Kasumi-1 (cell line): ENCODE measurements at places on chromosomes 16 and 17.

DNA sequence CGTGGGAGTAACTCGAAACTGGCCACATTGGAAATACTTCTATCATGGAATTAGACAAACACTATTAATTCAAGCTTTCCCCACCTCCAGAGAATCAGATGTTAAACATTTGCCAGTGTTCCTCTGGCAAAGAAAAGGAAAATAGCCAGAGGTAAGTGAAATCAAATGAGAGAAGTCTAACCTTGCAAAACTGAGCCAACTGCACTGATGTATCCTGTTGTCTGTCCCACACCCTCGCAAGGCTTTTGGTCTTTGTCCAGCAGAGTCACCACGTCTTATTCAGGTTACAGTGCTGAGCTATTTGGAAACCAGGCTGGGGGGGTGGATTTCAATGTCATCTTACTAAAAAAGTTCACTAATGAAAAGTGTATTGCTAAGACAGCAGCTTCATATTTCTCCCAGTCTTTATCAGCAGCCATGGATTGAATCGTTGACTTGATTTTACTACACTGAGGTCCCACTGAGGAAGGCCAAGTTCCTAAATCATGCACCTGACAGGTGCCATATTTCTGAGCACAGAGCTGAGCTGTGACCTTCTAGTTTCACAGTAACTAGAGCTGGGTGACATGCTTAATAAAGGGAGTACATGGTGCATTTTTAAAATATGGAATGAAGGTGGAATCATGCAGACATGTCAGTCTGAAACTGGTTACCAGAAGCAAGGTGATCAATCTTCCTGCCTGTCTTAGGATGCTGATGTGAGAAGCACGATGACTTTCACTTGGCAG is 85.2 kb upstream of the HSBP1 start:
- no peak for DNase-seq

DNA sequence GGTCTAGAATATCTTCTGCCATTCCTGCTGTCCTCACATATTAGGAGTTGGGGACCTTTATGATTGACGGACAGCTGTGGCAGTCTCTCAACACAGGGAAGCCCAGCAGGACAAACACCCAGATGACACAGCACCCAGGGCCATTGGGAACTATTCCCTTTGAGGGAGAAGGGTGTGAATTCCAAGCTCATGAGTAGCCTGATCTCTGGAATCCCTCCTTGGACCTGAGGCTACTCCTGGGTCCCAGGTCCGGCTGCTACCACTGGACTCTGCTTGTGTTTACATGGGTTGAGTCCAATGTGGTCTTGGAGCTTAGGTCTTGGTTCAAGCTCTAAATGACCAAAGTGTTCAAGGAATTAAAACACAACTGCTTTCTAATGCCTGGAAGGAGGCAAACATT is 78.9 kb downstream of the SLC6A2 start:
- DNase-seq: no peak

GRCh38 chr16:67210069-67210937 is 11.4 kb downstream of the ELMO3 start:
- DNase-seq: no peak

- no peak for DNase-seq
Observed at GRCh38 chr16:56944954-56945839, 13.3 kb downstream of the HERPUD1 start.

DNA sequence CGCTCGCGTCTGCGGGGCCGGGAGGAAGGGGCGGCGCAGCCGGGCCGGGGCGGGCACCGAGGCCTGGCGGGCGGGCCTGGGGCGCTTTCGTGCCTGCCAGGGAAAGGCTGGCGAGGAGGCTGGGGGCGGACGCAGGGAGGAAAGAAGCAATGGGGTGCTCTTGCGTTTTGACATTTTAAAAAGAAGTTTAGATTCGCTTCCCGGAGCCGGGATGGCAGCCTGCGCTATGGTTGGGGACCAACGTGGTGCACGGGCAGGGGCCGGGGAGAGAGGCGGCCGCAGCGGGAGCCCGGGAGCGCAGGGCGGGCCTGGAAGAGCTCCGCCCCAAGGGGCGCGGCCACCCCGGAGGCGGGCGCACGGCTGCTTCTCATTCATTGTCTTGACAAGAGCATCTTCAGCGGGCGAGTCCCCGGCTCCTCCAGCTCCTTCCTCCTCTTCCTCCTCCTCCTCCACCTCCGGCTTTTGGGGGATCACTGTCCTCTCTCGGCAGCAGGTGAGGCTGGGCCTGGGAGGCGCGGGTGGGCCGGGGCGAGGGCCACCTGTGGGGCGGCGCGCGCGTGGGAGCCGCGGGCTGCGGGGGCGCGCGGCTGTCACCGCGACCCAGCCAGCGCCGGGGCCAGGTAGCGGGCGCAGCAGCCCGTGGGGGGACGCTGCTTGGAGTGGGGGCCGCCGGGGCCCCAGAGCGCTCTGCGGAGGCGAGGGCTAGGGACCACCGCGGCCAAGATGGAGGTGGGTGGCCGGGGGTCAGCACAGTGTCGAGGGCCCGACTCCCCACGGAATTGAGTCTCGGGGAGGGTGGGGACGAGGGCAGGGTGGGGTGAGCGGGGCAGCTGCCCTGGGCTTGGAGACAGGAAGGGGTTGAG is at the start of gene CORO1A:
CORO1A (plus strand) TSS at position 370 of the 863 bp plus-strand sequence. CDS start 1,608 bp downstream, outside the sequence.
- peak; percentile 53 for DNase-seq

GRCh38 chr16:68252383-68252782 is 7.2 kb downstream of the PLA2G15 start:
- DNase-seq: no peak

DNA sequence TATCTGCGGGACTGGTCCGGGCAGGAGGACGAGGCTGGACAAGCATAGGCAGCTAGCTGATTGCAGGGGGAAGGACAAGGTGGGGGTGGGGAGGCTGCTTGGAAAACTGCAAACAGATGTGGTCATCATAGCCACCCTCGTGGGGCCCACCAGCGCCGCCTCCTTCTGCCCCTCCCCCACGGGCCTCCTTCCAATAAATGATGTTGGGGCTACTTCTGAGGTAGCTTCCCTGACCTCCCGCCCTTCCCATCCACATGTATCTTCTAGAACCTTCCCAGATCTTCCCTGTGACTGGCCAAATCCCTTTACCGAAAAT is 12.3 kb upstream of the CDC42EP4 start:
- no peak for DNase-seq

DNA sequence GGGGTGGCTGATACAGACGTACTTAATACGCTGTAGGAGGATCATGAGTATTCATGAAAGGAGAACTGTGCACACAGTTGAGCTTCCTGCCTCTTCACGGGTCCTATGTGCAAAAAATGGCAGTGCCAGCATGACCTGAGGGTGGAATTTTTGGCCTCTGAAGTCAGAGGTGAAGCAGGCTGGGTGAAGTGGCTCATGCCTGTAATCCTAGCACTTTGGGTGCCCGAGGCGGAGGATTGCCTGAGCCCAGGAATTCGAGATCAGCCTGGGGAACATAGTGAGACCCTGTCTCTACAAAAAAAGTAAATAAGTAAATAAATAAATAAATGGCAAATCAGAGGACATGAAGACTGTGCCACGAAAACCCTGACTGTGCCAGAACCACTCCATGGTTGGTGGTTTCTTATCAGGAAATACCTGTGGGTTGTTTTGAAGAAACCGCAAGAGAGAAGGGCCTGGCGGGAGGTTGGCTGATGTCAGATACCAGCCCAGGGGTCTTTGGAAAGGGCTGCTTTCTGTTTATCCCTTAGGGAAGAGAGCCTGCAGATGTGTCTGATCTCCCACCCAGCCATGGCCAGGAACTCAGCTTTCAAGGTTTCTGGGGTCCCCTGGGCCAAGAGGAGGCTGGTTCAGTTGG is 3.4 kb downstream of the ASPSCR1 start:
- DNase-seq: no peak

DNA sequence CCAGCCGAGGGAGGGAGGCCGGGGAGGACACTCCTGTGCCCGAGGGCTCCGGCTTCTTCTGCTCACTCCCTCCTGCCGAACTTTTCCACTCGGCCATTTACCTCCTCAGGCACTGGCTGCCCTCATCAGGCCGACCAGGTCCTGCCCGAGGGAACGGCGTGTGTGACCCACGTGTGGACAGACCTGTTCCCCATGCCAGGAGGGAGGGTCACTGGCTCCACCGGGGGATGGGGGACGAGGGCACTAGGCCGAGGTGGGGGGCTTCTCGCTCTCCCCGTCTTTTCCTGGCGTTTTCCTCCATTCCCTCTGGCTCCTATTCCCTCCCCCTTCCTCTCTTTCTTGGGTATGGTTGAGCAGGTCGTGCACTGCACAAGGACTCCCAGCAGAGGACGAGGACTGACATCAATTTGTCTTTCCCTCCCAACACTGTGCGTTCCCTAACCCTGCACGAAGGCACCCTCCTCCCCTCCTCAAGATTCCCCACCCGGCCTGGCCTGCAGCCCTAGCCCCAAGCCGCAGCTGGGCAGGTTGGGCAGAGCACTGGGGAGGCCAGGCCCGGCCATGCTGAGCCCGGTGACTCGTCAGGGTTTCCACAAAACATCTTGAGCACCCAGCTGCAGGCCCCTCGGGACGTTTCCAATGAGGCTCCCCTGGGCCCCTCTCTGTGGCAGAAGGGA is 3.2 kb upstream of the IL17C start:
- DNase-seq: no peak

GRCh38 chr16:57102888-57103851 is 10.8 kb downstream of the CPNE2 start:
- DNase-seq: no peak

GRCh38 chr16:4494746-4495490 is 18.7 kb downstream of the HMOX2 start:
- no peak for DNase-seq

GRCh38 chr17:10177131-10177912 is 21.1 kb downstream of the GAS7 start:
- no peak for DNase-seq

- no peak for DNase-seq
Observed at GRCh38 chr16:20899071-20899470, 1.1 kb downstream of the DCUN1D3 start.

DNA sequence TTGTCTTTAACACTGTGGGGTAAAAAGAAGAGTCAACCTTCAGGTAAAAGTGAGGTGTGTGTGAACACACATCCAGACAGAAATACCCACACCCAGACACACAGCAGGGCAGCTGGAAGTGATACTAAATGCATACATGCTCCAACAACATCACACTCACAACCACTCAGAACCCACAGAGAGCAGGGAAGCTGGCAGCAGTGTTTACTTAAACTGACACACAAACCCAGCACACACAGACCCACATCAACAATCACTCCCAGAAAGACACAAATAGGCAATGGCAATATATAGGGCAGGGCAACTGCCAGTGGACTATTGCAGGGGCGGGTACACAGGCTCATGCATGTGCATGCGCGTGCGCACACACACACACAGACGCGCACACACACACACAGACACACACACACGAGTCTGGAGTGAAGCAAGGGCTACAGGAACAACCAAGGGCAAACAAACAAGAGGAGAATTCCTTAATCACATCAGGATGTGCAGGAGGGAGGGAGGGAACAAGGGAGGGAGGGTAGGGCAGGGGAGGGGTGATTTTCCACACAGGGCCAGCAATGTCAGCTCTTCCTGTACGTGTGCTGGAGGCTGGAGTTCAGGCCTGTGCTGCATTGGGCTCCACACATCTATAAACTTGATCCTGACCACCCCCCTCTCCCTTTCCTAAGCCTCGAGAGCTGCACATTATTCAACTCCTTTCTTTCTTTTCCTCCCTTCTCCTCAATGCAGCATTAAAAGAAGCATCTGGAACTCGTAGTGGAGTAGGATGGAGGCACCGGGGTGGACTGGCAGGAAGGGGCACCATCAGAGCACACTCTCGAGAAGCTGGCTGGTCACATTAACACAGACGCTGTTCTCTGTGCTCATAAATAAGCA is 30.1 kb downstream of the HIC1 start:
- no peak for DNase-seq

GRCh38 chr16:4537376-4538343 is 913 bp downstream of the CDIP1 start:
- no peak for DNase-seq

- DNase-seq: no peak
Observed at GRCh38 chr17:48998587-48999440, 1.6 kb downstream of the IGF2BP1 start.

DNA sequence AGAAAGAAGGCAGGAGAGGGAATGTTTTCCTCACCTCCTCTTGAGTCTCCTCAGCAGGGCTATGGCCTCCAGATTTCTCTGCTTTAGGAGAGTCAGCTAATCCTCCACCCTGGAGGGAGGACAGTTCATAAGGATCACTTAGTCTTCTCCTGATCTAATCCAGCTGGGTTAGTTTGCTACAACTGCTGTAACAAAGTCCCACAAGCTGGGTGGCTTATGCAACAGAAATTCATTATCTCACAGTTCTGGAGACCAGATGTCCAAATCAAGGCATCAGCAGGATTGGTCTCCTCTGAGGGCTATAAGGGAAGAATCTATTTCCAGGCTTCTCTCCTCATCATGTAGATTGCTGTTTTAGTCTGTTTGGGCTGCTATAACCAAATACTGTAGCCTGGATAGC is 40.6 kb upstream of the XYLT1 start:
- DNase-seq: no peak

GRCh38 chr16:86794216-86794864 is 216.0 kb downstream of the FOXL1 start:
- no peak for DNase-seq

- no peak for DNase-seq
Observed at GRCh38 chr17:41500131-41500911, 5.1 kb downstream of the KRT13 start.

GRCh38 chr16:22304411-22304810 is 7.2 kb downstream of the POLR3E start:
- no peak for DNase-seq

DNA sequence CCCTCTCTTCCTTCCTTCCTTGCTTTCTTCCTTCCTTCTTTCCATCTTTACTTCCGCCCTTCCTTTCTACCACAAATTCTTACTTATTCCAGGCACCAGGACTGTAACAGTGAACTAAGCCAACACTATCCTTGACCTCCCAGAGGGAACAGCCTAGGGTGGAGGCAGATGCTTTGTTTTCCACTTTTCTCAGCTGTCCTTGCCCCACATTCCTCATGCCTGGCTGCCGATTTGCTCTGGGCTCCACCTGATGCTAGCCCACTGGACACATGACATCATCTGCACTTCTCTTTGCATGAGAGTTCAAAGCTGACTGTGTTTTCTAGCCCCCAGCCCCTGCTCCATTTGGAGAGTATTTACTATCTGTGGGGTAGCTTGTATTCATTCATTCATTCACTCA is 283.0 kb downstream of the MAF start:
- no peak for DNase-seq
